Stimulated activated CD4-positive, alpha-beta T cell treated with anti-CD3 and anti-CD28 coated beads, Interleukin-1b, Interleukin-23, amount 100 ng/mL, for 24 hours (primary cell): ENCODE measurements at places on chromosomes 16 and 17.

DNA sequence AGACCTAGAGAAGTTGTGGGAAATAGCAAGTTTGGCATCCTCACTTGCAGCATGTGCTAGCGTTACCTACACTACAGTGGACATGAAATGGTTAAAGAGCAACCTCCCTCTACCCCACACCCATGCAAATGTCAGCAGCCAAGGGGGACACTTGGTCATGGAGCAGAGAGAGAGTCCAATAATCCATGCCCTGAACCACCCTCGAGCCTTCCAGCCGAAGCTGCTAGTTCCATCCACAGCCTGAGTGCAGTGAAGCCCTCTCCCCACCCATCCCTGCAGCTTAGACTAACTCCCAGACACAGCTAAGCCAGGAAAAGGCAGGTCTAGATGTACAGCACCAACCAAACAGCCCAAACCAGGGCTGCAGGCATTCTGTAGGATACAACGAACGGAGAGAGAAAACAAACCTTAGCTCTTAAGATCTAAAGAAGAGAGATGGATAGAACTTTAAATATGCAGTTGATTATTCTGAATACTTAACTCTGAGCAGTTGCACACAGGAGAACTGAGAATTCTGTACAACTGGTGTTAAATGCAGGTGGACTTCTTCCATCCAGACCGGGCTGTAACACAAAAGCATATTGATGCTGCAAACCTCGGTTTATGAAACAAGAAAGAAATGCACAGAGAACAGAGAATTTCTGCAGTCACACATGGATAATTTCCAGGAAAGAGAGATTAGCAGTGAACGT lies 93.8 kb downstream of the SALL1 start:
- DNase-seq = no peak

DNA sequence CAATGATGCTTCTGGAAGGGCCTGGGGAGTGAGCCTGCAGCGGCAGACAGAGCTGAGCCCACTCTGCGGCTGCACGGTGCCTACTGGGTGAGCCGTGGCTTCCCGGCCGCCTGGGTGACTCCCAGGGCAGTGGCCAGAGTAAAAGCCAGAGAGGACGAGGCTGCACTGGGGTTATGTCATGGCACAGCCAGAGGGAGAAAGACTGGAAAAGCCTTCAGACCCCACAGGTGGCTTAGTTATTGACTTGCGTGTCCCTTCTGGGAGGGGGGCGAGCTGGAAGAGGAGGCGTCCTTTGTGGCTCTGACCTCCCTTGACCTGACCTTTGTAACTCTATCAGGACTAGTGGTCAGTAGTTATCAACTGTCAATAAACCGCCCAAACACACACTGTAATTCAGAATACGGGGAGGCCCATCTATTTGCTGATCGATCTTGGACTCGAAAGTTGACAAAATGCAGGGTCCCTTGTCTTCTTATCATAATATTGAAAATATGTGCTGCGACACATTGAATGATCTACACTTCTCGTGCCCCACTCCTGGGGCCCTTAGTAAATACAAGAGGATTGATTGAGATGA lies 385.9 kb upstream of the ZFHX3 start:
- DNase-seq = no peak

DNA sequence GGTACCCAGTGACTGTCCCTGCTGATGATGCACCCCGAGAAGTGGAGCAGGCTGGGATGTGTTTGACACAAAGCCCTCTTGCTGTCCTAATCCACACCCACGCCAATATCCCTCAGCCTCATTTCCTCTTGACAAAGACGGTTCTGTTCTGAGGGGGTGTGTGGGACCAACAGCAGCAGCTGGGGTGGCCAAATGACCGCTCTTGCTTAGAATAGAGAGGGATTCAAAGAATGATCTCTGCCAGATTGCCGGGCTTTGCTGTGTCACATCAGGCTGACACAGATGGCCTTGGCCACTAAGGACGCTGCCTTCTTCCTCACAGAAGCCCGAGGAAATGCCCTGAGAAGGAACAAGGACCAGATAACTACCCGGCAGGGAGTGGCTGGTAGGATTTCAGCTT lies 250.7 kb downstream of the NTN1 start:
- DNase-seq = no peak

DNA sequence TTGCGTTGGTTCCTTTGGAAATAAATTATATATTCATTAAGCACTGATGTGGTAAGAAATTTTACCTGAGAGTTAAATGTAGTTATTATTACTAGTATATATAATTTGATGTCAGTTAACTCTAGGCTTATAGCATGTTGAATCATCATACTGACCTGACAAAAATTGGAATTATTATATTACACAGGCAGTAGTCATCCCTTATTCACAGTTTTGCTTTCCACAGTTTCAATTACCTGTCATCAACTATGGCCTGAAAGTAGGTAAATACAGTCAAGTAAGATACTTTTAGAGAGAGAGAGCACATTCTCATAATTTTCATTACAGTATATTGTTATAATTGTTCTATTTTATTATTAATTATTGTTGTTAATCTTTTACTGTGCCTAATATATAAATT lies 1074.7 kb downstream of the CDH11 start:
- no peak for DNase-seq

DNA sequence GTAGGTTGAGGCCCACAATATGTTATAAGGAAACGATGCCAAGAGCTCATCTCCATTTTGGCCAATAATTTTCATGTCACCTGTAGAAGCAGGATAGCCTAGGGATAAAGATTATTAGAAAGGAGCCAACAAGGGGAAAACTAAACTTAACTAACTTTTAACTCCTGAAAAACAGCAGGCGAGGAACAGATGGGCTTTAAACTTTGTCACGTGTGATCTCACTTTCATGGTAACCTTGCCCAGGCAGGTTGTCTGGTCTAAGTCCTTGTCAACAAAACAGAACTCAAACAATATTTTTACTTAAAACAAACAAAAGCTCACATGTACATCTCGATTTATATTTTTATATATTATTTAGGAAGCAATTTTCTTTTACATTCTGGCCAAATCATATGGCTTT lies 1672.0 kb downstream of the TP53TG3F start:
- DNase-seq = no peak

DNA sequence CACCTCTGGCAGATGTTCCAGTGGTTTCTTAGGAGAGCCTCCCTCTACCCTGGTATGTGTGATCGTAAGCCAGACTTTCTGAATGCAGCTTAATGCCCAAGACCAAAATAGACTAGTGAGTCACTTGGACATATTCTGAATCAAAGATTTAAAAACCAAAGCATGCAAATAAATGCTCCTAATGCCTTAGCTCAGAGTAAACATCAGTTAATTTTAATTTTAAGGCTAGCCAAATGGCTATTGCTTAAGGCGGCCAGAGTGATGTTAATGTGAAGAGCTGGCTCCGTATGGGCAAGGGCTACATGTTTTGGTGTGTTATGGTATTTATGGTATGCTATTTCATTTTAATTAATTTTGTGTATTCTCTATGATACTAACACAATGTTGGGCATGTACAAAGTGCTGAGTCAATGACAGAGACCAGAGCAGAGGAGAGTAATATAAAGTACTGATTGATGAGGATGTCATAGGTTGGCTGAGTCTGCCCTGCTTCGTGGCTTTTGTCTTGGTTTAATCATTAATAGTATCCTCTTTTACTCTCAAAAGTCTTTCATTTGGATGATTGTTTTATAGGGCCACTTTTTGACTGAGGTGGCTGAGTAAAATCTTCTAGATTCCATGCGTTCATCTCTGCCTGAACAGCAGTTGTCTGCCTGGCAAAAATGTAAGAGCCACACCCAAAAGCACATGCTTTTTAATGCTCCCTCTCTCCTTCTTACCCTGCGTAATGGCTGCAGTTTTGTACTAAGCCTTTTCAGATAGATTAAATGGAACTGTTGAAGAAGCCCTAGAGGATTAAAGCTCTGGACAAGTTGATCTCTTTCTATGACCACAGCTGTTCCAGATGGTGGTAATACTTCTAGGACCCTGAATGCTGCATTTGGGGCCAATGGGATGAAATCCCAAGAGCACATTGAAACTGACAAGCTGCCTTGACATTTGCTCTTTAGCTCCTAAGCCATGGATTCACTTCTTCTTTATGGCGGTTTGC lies 59.6 kb downstream of the MAP2K6 start:
- DNase-seq = no peak

DNA sequence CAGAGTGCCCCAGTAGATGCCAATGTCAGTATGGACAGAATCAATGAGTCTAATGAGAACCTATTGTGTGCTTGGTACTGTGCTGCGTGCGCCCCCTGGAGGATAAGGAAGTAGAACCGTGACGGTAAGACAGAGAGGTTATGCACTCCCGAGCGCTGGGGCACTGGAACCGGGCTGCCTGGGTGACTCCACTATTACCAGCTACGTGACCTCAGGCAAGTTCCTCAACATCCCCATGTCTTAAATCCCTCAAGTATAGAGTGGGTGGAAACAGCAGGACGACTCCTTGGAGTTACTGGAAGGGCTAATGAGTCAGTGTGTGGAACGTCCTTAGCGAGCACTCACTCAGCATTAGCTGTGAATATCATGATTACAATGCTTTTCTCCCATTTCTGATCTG lies 16.2 kb downstream of the CHST4 start:
- peak; percentile 39 for DNase-seq

GRCh38 chr16:10660950-10661635 lies 33.6 kb downstream of the TEKT5 start:
- no peak for DNase-seq

DNA sequence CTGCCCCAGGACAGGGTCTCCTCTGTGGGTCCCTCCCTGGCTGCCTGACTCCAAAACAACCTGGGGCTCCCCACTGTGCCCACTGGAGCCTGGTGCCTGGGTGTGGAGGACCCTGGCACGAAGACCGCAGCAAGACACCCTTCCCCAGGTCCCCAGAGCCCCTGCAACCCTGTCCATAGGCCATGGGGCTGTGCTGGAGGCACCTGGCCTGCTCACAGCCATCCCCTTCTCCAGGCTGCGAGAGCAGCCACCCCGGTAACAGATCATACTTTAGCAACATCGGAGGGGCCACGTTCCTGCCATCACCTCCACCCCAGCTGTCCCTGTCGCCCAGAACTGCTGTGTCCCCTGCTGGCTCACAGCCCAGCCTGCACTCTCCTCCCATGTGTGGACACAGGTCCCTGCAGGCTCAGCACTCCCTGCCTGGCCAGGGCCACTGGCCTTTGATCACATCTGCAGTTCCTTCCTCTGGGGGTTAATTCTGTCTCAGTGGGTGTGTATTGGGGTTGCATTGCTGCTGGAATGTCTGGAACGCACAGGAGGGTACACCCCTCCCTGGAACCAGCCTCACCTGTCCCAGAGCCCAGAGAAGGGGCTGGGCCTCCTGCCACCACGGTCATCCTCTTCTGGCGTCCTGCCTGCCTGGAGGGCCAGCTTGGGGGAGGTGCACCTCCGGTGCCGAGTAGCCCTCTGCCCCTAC lies 12.2 kb downstream of the PPL start:
- no peak for DNase-seq

- no peak for DNase-seq
Observed at GRCh38 chr16:51152691-51153576, 1.9 kb upstream of the SALL1 start.

GRCh38 chr17:77391668-77392375 lies 251.1 kb downstream of the SEC14L1 start:
- no peak for DNase-seq

- no peak for DNase-seq
Observed at GRCh38 chr16:27390151-27390550, 11.8 kb upstream of the IL21R start.

DNA sequence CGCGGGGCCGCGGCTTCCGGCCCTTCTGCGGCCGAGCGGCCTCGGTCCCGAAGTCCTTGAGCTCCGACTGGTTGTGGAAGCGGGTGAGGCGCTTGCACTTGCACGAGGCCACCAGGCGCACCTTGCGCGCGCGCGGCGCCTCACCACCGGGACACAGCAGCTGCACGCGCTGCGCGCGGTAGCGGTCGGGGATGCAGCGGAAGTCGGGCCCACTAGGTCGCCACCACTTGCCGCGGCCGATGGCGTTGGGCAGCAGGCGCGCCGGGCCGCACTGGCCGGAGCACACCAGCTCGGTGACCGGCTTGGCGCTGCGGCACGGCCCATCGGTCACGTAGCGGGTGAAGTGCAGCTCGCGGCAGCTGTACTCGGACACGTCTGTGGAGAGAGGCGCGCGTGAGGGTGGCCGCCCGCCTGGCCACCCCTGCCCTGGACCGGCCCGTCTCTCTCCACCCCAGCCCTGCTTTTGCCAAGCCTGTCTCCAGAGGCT lies 3.2 kb downstream of the SOST start:
- no peak for DNase-seq

DNA sequence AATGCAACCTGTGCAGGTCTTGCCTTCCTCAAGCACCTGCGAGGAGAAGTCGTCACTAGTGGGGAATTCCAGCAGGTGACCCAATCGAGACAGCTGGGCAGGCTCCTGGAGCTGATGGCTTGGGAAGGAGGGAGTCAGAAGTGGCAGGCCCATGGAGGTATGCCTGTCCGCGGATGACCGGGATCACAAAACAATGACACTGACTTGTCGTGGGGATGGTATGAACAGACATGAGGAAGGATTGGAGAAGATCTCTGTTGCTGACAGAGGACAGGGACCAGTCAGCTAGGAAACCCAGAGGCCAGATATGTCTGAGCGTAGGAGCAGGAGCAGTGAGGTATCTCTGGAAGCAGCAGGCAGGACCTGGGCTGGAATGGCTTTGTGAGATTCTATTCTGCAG lies 233.3 kb downstream of the SOX9 start:
- no peak for DNase-seq

DNA sequence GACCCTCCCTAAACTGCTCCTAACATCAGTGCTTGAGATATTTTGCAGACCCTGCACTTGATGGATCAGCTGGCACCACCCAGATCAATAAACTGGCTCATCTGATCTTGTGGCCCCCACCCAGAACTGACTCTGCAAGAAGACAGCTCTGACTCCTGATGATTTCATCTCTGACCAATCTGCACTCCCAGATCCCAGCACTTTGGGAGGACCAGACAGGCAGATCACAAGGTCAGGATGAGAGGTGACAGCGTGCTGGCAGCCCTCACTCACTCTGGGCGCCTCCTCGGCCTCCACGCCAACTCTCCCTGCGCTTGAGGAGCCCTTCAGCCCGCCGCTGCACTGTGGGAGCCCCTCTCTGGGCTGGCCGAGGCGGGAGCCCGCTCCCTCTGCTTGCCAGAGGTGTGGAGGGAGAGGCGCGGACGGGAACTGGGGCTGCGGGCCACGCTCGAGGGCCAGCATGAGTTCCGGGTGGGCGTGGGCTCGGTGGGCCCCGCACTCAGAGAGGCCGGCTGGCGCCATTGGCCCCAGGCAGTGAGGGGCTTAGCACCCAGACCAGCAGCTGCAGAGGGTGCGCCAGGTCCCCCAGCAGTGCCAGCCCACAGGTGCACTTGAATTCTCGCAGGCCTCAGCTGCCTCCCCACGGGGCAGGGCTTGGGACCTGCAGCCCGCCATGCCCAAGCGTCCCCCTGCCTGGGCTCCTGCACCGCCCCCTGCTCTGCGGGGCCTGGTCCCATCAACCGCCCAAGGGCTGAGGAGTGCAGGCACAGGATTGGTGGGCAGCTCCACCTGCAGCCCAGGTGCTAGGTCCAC lies 2.4 kb upstream of the C16orf54 start:
- no peak for DNase-seq
